Renal pelvis (tissue), 12 donors: ENCODE measurements at places on chromosomes 2 and 18. TPM values are rescaled to one million over a fixed set of nuclear protein-coding genes. Genes with fewer than 3 reads are reported as not detected.

The TPO gene
- polyA plus RNA-seq = not detected

- DNase-seq = no peak
Measured at GRCh38 chr2:118693287-118693822, 154.1 kb downstream of the EN1 start.

DNA sequence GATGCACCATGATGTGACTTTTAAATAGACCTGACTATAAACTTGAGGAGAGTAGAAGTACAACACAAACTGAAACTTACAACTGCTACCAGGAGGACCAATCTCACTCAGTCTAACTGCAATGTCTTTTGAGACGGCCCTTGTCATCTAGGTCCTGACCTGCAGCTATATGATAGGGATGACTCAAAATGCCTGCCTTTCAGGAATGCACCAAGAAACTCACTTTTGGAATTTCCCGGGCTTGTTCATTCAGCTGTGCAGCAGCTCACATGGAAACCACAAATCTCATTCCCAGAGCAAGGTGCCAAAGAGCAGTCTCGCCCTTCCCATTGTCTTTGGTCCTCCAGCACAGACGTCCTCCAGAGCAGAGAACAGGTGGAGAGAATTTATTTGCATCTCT, 113.7 kb downstream of the SPOPL start:
- peak; percentile 7 for DNase-seq

DNA sequence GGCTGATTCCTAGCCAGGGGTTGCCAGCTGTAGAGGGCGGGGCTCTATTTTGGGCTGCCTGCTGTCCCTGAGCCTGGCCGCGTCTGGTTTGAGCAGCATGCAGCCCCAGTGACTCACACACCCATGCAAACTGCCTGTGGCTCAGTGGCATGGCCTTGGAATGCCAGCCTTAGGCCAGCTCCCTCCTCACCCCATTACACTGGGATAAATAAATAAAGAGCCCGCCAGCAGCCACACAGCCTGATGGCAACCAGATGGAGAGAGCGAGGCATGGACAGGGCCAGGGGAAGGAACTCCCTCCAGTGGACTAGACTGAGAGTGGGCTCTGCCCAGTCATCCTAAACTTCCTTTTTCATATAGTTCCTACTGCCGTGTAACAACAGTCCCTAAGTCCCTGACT, 18.3 kb downstream of the NHEJ1 start:
- DNase-seq = no peak

DNA sequence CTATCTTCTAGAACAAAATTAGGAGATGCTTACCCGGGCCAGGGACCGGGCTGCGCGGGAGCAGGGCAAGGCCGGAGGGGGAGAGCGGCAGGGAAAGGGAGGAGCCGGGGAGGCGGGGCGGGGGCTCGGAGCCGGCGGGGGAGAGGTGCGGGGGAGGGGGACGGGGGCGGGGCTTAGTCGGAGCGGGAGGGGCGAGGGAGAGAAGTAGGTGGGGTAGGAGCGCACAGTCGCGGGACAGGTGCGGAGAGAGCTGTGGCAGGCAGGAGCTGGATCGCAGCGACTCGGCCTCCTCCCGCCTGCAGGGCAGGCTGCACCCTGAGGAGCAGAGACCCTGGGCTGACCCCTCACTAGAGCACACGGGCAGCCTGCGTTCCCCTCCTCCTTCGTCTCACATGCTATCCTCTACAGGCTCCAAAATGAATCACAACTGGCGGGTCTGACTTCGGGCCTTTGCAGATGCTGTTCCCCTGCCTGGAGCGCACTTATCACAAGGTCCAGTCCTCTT, 290.3 kb downstream of the CELF4 start:
- no peak for DNase-seq

- no peak for DNase-seq
Measured at GRCh38 chr2:158926478-158926948, 41.9 kb upstream of the TANC1 start.

DNA sequence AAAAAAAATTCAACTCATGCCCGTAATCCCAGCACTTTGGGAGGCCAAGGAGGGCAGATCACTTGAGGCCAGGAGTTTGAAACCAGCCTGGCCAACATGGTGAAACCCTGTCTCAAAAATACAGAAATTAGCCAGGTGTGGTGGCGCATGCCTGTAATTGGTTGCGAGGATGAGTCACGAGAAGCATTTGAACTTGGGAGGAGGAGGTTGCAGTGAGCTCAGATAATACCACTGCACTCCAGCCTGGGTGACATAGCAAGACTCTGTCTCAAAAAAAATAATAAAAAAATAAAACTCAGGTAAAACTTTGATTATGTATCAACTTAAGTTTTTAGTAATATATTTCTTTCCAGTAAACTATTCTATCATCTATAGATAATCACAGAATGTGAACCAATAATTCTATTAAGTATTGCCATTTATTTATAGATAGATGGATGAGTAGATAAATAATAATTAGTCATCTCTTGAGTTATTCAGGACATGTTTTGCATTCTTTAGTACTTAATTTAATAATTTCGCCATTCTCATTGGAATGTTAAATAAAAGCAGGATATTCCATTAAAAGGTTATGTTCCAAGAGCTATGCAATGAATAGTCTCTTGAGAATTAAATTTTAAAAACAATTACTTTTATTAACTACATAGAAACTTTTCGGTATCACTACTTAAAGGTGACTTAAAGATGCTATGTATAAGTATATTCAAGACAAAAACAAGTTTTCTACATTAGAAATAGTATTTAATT, 48.7 kb downstream of the WDPCP start:
- DNase-seq = no peak

DNA sequence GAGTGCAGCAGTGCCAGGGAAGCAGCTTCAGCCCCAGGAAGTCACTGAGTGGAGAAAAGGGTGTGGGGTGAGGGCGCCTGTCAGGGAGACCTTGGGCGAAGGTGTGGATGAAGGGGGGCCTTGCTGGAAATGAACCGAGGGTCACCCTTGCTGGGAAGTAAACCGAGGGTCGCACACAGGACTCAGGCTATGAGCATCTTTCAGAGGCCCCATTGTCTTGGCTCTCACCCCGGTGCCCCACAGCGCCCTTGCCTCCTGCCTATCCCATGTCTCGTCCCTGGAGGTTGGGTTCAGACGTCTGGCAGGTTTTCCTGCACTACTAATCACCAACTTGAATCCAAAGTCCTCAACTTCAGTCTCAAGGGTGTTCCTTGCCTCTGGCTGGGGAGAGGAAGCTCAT, 122.8 kb upstream of the PXDN start:
- no peak for DNase-seq
